ENCODE measurements at places on chromosomes 13 and 19.

- DNase-seq: no peak
Observed at GRCh38 chr13:77720988-77721387, 23.5 kb downstream of the SLAIN1 start.

DNA sequence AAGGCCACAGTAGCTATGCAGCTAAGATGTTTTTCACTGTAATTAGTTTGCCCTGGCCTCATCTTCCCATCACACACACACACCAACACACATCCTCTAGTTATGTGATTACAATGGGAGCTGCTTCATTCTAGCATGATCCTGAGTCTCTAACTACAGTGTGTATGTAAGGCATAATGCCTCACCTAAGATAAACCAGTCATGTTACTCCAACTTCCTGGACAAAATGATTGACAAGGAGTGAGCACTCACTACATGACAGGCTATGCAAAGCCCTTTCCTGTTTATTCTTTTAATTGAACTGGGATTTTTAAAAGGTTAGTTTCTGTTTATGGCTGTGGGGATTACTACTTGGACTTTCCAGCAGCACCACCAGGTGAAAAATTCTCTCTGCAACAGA is 400.8 kb upstream of the ATXN8OS start:
- no peak for DNase-seq

DNA sequence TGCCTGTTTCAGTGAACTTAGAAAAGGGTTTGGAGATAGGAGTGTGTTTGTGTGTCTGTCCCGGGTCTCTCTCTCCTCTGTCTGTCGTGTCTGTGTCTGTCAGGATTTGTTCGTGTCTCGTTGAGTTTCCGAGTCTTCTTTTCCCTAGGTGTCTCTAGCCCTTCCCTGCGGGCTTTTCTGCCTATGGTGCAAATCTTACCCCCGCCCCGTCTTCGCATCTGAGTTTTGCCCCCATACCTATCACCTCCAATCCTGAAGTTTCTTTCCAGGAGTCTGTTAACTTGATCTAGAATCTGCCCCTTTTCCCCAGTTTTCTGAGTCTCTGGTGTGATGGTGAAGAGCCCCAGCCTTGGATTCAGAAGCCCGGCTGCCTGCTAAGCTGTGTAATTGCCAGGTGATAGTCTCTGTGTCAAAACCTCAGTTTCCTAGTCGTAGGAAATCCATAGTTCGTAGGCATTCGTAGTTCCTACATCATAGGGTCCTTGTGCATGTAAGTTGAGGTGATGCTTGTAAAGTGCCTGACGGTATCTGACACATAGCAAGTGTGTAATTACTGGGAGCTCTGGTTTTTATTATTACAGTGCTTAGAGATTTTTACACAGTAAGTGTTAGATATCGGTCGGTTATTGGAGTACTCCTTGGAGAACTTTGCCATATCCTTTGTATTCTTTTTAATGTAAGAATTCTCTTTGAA is 782 bp downstream of the EPN1 start:
- no peak for DNase-seq

- DNase-seq: no peak
Observed at GRCh38 chr19:28394725-28395124, 818.2 kb downstream of the UQCRFS1 start.

- no peak for DNase-seq
Observed at GRCh38 chr13:78662467-78662866, 3.5 kb upstream of the OBI1 start.

GRCh38 chr13:51944428-51944827 is 66.8 kb downstream of the ATP7B start:
- no peak for DNase-seq

DNA sequence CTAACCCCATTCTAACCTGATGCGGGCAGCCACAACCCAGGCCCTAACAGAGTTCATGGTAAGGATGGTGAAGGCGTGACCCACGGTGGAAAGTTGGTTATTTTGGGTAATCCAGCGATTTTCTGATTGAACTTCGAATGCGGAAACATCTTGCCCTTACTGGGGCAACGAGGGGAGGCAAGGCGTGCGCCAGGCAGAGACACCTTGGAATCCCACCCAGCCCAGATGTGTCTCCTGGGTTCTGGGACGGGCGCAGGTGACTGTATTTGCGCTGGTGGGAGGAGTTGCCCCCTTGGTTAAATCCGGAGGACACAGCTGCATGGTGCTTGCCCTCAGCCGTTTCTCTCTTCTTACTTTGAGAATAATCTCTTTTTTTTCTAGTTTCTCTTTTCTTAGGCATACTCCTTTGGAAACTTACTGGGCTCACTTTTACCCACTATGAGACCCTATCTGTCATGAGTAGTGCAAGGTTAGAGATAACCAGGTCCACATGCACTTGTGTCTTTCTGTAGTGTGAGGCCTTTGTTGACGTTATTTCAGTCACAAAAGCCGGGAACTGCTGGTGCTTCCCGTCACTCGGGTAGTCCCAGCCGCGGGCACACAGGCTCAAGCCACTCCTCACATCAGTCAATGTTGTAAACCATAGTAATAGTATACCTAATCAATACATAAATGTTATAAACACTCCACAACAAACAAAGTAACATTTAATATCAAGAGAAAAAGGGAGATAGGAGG is 81.5 kb downstream of the ATP11A start:
- no peak for DNase-seq

- DNase-seq: no peak
Observed at GRCh38 chr19:31578326-31578725, 229.1 kb upstream of the TSHZ3 start.

- DNase-seq: no peak
Observed at GRCh38 chr19:41869374-41869955, 7.6 kb upstream of the CD79A start.

- no peak for DNase-seq
Observed at GRCh38 chr19:28859811-28860210, 353.1 kb downstream of the UQCRFS1 start.

DNA sequence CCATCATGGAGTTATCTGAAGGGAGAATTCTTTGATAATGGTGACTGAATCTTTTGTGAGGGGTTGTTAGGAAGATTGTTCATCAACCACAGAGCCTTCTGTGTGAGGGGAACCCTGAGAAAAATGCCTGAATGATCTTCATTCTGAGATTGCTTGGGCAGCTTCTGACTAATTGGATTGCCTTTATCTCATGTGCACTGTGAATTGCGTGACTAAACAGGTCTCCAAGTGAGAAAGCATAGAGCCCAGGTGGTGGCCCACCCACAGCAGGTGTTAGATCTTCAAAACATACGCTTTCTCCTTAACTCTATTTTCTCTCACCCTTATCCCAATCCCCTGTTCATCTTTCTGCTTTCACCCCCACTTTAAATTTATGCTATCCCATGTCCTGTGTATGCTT is 58.3 kb downstream of the DOCK9 start:
- DNase-seq: no peak

- no peak for DNase-seq
Observed at GRCh38 chr13:110541526-110541920, 20.0 kb downstream of the RAB20 start.

DNA sequence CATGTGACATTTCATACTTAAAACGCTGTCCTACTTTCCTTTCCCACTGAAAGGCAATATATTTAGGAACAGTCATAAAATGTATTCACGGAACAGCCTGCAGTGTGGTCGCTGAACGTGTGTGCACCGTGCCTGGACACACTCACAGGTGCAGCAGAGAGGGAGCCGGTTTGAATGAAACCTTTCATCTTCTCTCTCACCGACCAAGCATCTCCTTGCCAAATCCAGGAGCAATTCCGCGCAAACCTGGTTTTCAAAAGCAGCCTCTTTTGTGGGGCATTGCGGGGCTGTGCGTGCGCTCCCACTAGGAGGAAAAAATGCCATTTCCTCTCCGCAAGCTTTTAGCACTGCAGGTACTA is 1.0 kb downstream of the DCLK1 start:
- DNase-seq: no peak

GRCh38 chr13:44132710-44133109 is 240.9 kb upstream of the SERP2 start:
- DNase-seq: no peak

DNA sequence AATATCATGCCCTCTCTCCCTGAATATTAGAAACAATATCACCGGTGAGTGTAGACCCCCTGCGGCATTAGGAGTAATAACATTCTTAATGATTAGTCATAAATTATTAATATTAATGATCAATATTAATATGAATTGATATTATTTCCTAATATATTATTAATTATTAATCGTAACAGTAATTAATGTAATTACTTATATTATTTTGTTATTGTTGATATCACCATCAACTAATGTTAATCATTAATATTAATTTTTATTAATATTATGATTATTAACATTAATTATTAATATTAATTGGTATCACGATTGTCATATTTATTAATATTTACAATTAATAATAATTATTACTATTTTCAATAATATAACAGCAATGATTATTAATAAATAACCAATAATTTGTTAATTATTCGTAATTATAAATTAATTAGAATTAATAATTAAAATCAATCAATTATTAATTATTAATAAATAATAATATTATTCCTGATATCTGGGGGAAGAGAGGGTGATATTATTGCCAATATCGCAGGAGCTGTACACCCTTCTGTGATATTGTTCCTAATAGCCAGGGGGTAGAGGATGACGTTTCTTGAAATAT is 528.8 kb upstream of the PCDH20 start:
- DNase-seq: no peak

- no peak for DNase-seq
Observed at GRCh38 chr19:1567848-1568227, 287 bp downstream of the MEX3D start.

- no peak for DNase-seq
Observed at GRCh38 chr19:39199025-39199424, 2.3 kb downstream of the NCCRP1 start.

GRCh38 chr13:99393791-99394735 is 86.9 kb upstream of the GPR183 start:
- DNase-seq: no peak

GRCh38 chr13:21590231-21590630 is 13.7 kb downstream of the MICU2 start:
- DNase-seq: no peak

- no peak for DNase-seq
Observed at GRCh38 chr13:20573186-20573585, 6.2 kb downstream of the IFT88 start.

- no peak for DNase-seq
Observed at GRCh38 chr13:56752636-56753035, 388.1 kb upstream of the PRR20A start.

DNA sequence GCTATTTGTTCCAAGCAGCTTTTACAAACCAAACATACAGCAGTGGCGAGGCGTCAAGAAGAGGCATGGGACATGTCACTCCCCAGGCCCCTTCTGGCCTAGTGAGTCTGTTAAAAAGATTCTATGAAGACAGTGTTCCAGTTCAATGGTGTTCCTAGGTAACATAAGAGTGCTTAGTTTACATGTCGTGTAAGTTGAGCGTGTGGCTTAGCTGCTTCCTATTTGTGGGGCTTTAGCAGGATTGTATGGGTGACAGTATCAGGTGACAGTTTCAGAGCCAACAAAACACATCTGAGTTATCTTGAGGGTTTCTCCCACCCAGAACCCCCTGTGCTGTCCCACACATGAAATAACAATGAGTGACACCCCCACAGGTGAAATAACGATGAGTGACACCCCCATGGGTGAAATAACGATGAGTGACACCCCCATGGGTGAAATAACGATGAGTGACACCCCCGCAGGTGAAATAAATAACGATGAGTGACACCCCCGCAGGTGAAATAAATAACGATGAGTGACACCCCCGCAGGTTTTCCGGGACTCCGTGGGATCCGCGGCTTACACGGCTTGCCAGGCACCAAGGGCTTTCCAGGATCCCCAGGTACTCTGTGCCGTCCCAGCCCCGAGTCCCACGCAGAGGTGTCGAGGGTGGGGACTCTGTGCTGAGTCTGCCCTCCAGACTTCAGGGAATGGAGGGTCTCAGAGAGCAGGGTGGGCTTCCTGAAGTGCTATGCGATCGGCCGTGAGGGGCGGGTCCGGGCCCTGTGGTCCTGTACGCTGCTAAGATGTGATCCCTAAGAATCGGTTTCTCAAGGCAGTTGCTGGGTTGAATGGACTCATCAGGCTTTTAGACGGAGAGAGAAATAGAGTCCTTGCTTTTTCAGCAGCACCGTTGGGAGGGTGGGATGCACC is 68.6 kb downstream of the RAB20 start:
- DNase-seq: no peak

DNA sequence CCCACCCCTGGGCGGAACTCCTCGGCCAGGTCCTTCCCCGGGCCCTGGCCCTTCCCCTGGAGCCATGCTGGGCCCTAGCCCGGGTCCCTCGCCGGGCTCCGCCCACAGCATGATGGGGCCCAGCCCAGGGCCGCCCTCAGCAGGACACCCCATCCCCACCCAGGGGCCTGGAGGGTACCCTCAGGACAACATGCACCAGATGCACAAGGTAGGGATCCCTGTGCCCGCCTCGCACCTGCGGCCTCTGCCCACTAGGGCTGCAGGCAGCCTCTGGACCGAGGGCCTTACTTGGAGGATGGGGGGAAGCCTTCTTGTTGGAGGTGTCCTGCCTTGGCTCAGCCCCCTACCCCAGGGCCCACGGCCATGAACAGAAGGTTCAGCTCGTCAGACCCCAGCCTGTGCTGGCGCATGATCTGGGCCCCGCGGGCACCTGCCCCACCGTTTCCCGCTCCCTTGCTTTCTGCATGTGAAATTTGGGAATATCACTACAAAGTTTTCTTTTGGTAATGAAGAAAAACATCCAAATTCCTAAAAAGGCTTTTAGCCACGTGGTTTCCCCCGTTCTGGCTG is 23.4 kb downstream of the SMARCA4 start:
- DNase-seq: no peak

DNA sequence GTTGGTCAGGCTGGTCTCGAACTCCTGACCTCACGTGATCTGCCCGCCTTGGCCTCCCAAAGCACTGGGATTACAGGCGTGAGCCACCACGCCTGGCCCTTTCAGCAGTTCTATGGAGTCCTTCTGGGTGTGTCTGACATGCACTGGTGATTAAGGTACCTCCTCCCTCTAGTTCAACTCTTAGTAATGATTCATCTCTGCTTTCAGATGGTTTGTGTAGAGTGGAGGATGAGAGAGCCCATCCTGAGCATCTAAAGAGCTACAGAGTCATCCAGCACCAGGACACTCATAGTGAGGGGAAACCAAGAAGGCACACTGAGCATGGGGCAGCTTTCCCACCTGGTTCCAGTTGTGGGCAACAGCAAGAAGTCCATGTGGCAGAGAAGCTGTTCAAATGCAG is 8.2 kb downstream of the ZNF584 start:
- DNase-seq: no peak

DNA sequence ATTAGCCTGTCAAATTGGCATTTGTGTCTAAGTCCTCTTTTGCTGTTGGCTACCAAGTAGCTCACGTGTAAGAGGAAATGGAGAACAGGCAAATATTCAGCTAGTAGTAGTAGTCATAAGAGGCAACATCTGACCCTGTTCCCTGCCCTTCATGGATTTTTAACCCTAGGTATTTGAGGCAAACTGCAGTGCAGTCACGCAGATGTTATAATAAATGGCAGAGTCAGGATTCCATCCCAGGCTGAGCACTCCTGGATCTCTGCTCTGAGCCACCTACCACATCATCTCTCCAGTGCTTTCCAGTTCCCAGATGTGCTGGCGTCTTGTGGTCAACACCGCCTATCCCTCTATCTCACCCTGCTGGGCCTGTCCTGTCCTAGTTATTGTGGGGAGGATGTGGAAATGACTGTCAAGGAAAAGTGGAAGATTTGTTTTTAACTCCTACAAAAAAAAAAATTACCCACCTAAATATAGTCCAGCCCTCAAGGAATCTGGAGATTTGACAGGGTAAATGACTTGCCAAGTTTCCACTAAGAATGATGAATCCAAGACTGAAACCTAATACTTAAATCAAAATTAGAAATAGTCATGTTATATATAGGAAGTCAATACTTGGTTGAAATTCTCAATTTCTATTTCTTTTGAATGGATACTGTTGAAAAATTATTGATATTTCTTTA is 322.9 kb downstream of the GPC6 start:
- no peak for DNase-seq
